BJ (cell line): ENCODE measurements at places on chromosomes 5 and 9. TPM values are rescaled to one million over a fixed set of nuclear protein-coding genes. Genes with fewer than 3 reads are reported as not detected.

The CDX1 gene
- 0.39 and 0.97 TPM in 2 replicates for polyA plus RNA-seq

GRCh38 chr9:93181672-93182435, 2.1 kb upstream of the WNK2 start:
- DNase-seq, result no peak

DNA sequence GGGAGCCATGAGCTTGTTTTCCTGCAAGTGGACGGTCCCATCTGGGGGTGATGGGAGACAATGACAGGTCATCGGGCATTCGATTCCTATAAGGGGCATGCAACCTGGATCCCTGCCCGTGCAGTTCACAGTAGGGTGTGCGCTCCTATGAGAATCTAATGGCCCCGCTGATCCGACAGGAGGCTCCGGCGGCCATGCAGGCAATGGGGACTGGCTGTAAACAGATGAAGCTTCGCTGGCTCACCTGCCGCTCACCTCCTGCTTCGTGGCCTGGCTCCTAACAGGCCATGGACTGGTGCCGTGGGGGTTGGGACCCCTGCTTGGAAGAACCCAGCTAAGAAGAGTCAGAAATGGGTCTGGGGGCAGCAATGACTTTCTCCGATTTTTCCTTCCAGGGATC, 21.0 kb downstream of the PAEP start:
- no peak for DNase-seq

The KCNN2 gene
- polyA plus RNA-seq, result 4.6 and 5.1 TPM in 2 replicates

- no peak for DNase-seq
Observed at GRCh38 chr9:125829743-125830142, 82.6 kb downstream of the PBX3 start.

DNA sequence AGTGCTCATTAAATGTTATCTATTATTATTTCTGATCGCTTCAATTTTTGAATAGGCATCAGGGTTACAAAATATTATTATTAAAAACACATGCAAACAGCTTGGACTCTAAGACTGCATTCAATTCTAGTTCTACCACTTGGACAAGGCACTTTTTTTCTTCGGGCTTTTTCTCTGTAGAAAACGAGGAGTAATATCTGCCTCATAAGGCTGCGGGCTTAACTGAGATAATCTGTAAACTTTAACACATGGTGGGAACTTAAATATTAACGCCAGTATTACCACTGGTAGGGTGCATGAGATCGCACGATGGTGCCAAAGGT, 511 bp upstream of the SPDL1 start:
- DNase-seq, result no peak

The NKD2 gene
- polyA plus RNA-seq, result not detected in 2 replicates

- no peak for DNase-seq
Observed at GRCh38 chr9:121333950-121334773, 35.9 kb downstream of the STOM start.

The ACSL6 gene
- not detected in 2 replicates for polyA plus RNA-seq

The LRRTM2 gene
- 0.02 and 0.07 TPM in 2 replicates for polyA plus RNA-seq

- DNase-seq, result no peak
Observed at GRCh38 chr9:131666774-131667173, 73.1 kb downstream of the RAPGEF1 start.

- no peak for DNase-seq
Observed at GRCh38 chr5:14581891-14582796, 552 bp downstream of the OTULINL start.

- no peak for DNase-seq
Observed at GRCh38 chr5:159995907-159996306, 13.0 kb upstream of the TTC1 start.
